ENCODE measurements at places on chromosomes 1 and 21.

DNA sequence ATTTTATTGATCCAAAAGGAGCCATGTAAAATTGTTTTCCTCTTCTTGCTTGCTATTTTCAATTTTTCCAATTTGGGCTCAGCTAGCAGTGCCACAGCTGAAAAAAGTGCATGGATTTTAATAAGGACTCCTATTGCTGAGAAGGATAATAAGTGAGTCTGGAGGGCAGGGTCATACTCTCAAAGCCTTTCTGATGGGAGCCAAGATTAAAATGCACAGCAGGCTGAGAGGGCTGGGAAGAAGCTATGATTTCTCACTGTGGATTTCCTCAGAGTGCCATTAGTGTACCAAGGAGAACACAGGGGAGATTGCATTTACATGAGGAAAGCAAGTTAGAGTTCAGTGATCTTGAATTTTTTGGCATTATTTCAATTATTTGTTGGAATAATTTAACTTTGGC, 261.3 kb downstream of the ST6GALNAC3 start:
- DNase-seq: no peak

- DNase-seq: no peak
Measured at GRCh38 chr1:224528900-224529299, 87.2 kb upstream of the CNIH3 start.

DNA sequence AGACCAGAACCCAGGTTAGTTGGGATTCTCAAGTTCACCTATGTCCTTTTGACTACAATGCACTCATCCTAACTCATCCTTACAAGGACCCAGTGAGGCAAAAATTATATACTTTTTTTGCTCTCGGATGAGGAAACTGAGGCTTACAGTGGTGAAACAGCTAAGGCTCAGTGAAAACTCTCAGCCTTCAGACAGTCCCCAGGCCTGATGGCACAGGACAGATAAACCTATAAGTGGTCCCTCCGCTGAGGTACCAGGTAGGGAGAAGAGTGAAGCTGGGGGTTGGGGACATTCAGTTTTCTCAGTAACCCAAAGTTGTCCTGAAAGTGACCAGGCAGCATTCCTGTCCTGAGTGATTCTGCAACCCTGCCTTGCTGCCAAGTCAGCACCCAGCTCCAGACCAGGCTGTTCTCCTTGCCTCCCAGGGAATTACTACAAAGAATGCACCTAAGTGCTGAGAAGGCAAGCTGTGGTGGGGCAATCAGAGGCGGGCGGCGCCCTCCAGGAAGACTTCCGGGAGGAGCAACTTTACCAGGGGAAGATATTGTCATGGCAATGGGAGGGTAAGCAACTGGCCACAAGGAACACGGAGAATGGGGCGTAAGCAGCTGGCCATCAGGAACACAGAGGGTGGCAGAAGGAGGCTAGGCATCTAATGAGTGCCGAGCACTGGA, 4.6 kb downstream of the TENT5B start:
- DNase-seq: no peak

- DNase-seq: no peak
Measured at GRCh38 chr1:198352975-198353695, 187.3 kb downstream of the ATP6V1G3 start.

DNA sequence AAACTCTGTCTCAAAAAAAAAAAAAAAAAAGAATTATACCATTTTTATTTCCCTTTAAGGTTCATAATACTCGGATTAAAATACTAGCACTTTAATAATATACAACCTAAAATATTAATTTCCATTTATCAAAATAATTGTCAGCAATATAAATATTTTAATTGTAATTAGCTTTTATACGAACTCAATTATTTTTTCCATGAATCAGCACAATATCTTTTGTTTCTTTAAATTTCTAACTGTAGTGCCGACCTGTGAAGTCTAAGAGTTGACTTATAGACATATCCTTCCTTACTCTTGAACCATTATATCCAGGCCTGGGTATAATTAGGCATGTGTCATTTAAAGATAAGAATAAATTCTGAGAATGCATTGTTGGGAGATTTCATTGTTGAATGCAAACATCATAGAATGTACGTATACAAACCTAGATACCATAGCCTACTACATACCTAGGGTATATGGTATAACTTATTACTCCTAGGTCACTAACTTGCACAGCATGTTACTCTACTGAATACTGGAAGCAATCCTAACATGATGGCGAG, 996.7 kb upstream of the TMPRSS15 start:
- no peak for DNase-seq

DNA sequence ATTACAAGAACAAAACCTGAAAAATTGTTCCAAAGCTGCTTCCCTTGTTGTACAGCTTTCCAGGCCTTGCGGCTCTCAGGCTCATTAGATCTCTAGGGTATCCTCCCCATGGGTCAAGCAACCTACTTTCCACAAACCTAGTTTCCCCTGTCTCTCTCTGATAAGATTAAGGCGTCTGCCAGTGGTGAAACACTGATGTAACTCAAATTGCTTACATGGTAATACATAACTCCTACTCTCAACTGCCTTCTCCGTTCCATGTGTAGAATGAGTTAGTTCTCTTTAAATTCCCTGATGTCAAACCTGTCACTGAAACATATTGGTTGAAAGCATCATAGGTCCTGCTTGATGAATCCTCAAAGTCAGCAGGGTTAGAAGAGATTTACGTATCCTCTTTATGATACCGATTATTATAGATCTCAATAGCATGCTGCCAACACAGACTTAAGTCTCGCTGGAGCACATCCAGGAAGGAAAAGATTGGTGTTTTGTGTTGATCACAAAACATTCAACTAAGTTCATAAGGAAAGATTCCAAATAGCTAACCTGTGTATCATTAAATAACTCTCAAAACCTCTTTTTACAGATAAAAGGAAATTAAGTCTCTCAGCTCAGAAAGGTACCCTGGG, 10.6 kb downstream of the PPP1R15B start:
- no peak for DNase-seq

DNA sequence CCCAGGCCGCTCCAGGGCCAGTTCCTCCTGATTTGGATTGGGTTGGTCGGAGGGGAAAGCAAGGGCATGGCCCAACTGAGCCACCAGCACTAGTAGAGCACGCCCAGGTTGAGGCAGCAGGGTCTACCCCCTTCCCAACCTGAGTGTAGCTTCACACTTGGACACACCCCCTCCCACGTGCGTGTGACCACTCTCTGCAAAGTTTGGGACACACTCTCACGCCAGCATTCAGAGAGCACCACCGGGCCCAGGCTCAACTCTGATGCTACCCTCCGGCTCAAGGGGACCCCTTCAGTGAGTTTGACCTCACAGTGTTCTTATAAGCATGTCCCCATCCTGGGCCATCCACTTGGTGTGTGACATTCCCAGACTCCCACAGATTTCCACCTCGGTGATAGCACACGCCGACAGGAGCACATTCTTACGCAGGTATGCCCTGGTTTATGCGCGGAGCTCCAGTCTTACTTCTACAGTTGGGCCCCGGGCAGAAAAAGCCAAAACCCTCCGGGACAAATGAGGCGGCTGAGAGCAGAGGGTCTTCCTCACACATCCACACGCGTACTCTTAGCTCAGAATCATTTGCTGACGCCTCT, 3.0 kb upstream of the DMRTA2 start:
- no peak for DNase-seq

GRCh38 chr1:228236744-228237143, 28.9 kb downstream of the OBSCN start:
- DNase-seq: no peak

- DNase-seq: no peak
Measured at GRCh38 chr1:32759997-32760623, 57.0 kb downstream of the YARS1 start.

DNA sequence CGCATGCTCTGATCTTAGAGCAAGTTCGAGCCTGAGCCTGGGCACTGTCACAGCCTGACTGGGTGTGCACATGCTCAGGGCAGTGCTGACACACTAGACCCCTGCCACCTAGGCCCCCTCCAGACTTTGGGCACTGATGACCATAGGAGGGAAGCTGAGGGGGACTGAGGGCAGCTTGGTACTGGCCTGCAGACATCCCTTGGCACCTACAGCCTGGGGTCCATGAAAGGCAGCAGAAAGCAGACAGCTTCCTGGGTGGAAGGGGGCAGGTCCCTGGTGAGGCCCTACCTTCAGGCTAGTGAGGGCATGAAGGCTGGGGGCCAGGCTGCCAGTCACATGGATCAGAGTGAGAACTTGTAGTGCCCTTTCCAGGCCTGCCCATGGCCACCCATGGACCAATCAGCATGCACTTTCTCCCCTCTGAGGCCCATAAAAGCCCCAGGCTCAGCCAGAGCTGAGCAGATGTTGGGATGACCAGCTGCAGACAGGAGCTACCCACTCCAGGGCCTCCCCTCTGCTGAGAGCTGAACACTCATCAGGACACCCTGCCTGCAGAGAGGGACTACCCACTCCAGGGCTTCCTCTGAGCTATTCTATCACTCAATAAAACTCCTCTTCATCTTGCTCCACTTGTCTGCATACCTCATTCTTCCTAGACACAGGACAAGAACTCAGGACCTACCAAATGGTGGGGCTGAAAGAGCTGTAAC, 680.8 kb downstream of the MATN1 start:
- no peak for DNase-seq

- DNase-seq: no peak
Measured at GRCh38 chr21:28445141-28445830, 547.4 kb downstream of the LTN1 start.

GRCh38 chr1:197844651-197845050, 57.8 kb upstream of the C1orf53 start:
- DNase-seq: no peak

DNA sequence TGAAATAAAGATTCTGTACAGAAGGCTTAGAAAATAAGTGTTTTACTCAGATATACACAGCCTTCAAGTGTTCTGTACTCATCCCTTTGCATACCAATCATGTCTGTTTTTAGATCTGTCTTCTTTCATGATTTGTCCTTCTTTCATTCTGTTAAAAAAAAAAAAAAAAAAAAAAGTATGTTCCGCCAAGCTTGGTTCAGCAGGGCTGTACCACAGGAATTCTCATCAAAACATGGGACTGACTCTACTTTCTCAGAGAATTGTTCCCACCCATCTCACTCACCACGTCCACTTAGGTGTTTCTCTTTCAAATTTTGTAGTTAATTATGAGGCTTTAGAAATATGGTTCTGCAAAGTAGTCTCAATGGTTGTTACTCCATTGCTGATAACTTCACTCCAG, 119.0 kb downstream of the AK5 start:
- DNase-seq: no peak

GRCh38 chr1:46769028-46769740, 29.7 kb upstream of the CYP4B1 start:
- no peak for DNase-seq

DNA sequence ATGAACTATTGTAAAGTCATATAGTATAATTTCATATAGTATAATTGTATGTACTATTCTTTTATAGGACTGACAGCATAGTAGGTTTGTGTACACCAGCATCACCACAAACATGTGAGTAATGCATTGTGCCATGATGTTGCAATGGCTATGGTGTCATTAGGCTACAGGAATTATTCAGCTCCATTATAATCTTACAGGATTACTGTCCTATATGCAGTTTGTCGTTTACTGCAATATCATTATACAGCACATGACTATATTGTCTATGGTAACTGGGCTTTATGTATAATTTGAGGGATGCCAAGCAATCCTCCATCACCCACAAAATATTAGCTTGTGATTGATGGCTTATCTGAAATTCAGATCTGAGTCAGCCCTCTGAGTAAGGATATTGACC, 54.2 kb upstream of the PBX1 start:
- DNase-seq: no peak
